Activated CD4-positive, alpha-beta T cell treated with anti-CD3 and anti-CD28 coated beads, Interleukin-2, amount 50 U/mL, for 16 hours (primary cell): ENCODE measurements at places on chromosomes 7 and 10.
A peak's percentile ranks its signal among the peaks of the same experiment; 100 is the strongest.

DNA sequence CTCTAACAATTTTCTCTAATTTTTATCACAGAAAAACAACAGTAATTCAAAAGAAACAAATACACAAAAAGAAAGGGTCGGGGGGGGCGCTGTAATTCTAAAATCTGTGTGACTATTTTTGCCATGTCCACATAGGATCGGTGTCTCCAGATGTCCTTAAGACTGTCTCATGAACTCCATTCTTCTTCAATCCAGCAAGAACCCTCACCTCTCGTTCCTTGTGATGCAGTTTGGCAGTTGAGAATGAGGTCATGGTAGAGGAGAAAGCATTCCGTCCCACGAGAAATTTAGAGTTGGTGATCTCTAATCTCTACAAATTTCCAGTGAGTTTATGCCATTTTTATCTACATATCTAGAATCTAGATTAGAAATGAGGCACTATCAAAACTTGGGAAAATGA is 394.7 kb downstream of the TFEC start:
- DNase-seq = no peak

- no peak for DNase-seq
Measured at GRCh38 chr10:92492748-92493240, 81.1 kb downstream of the IDE start.

- DNase-seq = no peak
Measured at GRCh38 chr10:131216681-131217230, 94.8 kb downstream of the TCERG1L start.

- DNase-seq = no peak
Measured at GRCh38 chr7:16205466-16205865, 215.9 kb downstream of the CRPPA start.

GRCh38 chr10:43253461-43254198 is 13.2 kb downstream of the RASGEF1A start:
- DNase-seq = no peak

DNA sequence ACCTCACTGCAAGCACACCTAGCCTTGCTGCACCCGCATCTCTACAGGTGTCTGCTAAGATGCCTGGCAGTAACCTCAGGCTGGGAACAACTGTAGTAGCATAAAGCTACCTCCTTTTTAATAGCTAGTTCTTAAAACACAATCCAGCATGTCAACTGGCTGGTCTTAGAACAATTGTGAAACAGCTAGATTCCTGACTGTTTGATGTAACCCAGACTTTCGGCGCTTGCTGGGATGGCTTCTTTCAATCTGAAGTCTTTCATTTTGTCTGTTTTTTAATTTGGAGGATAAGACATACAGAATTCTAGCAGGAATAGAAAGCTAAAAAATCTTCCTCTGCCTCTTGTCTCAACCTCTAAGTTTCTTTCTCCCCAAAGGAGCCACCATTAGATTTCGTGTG is 59.8 kb downstream of the GSDME start:
- DNase-seq = no peak

DNA sequence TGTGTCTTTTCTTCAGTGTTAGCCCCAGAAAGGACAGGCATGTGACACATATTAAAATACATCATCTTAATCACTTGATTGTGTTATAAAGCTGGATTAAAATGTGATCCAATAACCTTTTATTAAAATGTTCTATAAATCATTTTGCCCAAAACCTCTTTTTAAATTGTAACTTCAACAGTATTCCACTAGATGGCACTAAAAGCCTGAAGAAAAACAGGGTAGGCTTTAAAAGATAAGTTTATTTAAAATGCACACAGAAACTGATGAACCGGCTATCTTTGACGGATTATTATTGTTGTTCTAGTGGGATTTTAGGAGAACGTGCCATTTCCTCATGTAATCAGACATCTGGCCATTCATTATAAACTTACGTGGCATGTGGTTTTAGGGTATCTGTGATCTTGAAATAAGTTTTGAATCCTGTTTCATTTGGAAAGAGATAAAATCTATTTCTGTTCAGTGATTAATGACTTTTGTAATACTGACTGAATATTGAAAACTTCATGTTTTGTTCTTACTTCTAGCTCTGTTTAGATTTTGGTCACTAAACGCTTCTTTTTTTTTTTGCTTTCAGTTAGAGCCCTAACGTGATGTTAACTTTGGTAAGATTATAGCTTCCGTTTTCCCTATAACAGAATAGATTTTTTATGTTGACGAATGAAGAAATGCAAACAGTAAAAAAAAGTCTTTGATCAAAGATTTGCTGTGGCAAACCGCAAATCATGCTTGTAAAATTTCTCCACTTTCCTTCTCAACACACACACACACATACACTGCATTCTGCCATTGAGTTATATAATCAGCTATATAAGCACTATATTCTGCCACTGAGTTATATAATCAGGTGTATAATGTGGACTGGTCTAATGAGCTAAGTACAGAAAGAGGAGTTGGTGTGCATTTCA is 13.6 kb downstream of the VPS50 start:
- peak; percentile 34 for DNase-seq

DNA sequence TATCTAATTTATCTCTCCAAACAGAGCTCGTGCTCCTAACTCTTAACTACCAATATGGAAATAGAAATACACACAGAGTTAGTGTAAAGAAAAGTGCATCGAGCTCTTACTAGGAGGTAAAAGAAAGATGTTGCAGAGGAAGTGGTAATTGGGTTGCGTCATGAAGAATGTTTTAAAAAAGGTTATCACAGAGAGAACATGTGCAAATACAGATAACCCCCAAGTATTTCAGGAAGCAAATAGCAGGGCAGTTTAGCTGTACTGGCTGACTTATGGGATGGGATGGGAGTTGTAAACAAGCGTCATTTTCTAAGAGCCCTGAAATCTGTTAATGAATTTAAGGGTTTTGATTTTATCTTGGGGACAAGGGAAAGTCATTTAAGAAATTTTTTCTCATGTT is 153.9 kb downstream of the AGMO start:
- DNase-seq = no peak

DNA sequence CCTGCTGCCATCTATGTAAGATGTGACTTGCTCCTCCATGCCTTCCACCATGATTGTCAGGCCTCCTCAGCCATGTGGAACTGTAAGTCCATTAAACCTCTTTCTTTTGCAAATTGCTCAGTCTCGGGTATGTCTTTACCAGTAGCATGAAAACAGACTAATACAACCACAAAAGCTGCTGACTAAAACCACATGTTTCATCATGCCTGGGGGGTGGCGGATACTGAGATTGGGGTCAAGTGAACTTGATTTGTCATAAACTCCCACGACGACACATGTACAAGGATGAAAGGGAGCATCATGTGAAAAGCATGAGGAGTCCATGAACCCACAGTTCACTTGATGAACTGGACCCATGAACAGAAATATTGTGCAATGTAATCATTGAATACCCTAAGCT is 134.9 kb upstream of the ANK3 start:
- peak; percentile 46 for DNase-seq

DNA sequence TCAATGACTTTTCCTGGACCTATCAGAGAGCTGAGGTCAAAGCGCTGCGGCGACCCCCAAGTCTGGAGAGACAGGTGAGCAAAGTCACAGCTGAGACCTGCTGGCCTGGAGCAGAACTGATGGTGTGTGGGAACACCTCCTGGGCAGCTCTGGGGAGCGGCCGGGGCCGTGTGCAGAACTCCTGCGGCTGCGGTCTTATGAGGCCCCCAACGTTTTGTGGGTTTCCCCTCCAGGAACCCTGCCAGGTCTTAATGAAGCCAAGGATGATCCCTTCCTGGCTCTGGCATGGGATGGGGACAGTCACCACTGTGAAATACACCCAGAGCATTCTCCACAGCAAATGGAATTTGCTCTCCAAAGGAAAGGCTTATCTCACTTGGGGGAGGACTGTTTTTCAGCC is 26.1 kb downstream of the DPYSL4 start:
- DNase-seq = no peak

GRCh38 chr10:127907411-127908105 is 655 bp downstream of the PTPRE start:
- no peak for DNase-seq

GRCh38 chr10:22005763-22006162 is 2.2 kb upstream of the DNAJC1 start:
- DNase-seq = no peak

DNA sequence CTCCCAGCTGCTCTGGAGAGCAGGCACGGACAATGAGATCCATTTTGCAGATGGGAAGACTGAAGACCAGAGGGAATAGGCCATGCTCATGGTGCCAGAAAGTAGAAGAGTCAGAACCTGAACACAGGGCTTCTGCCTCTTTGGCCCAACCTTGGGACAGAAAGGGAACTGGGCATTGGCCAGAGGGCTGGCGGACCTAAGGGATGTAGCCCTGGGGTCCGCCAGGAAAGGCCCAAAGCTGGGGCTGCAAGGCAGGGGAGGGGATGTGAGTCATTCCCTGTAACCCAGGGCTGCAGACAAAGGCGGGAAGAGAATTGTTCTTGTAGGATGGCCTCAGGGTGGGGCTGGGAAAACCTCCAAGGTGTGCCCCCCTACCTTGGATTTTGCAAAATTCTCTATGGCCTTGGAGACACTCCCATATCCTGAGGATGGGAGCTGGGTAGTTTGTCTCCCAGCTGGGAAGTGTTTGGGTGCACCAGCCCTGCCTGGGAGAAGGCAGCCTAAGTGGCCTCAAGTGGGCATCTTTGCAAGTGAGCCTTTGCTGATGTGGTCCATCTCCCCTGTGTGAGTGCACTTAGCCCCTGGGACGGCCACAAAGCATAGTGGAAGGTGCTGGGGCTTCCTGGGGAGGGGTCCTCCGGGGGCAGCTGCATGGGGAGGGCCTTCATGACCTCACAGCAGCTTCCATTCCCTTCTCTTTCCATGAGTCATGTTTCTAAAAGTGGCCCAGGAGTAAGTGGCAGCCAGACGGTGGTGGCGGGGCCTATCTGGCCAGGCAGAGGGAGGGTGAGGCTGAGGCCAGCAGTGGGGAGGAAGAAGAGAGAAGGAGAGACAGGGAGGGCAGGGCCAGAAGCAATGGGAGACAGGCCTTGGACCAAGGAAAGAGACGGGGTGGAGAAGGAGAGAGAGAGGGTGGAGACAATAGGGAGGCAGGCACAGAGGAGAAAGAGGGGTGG is 9.2 kb downstream of the AQP1 start:
- DNase-seq = no peak

DNA sequence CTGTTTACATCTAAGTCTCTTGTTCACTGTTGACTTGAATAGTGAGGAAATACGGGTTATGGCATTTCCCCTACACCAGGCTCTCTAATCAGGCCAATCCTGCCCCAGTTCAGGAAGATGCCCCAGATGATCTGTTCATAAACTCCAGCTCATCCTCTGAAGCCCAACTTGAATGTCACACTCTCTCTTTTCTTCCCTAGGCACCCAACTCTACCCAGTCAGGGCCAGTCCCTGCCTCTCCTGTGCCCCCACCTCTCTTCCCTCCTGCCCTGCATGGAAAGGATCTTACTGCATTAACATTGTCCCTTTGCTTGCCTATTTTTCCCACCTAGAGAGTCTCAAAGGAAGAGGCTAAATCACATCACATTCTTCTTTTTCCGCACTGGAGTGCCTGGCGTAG is 10.6 kb upstream of the TRPV6 start:
- no peak for DNase-seq

DNA sequence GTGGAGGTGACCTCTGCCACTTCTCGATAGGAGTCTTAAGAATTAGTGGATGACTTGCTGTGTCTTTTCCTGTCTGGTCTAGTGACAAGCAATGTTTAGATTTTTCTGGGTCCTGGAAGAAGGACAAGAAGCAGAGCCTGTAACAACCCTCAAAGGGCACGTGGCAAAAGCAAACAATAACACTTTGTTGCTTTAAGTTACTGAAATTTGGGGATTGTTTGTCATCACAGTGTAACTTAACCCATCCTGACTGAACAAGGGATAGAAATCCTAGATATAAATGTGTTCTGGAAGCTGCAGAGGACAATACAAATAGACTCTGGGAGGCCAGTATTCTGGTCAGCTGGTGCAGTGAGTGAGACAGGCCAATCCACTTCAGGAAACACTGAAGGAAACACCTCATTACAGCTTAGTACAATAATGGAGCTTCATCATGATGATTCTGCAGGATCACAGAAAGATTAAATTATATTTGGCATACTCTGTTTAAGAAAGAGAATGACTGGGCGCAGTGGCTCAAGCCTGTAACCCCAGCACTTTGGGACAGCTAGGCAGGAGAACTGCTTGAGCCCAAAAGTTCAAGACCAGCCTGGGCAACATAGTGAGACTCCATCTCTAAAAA is 23.3 kb downstream of the ENKUR start:
- DNase-seq = no peak

GRCh38 chr7:29854257-29854938 is 48.1 kb downstream of the WIPF3 start:
- DNase-seq = no peak

- peak; percentile 72 for DNase-seq
Measured at GRCh38 chr10:110138197-110138812, 69.1 kb upstream of the MXI1 start.

GRCh38 chr10:71657604-71658466 is 61.7 kb downstream of the C10orf105 start:
- DNase-seq = no peak

DNA sequence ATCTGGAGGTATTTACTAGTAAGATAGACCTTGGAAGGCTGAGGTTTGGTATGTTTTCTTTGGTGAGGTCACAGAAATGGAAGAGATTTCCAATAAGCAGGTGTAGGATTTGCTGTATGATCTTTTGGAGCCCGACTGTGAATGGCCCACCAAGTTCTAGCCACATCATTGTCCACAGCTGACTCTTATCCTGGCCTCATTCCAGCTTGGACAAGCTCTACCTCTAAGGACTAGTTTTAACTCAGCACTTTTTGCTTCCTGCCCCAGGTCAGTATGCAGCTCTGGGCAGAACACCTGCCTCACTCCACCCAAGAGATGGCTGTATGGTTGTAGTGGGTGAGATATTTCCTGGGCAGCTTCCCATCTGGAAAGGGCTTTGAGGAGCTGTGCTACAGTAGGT is 6.1 kb upstream of the CPA4 start:
- no peak for DNase-seq

GRCh38 chr7:73354821-73355220 is 26.9 kb downstream of the FKBP6 start:
- no peak for DNase-seq

GRCh38 chr10:25047591-25048301 is 31.3 kb downstream of the THNSL1 start:
- no peak for DNase-seq
